ENCODE measurements at places on chromosomes 11 and 22.

GRCh38 chr22:27386186-27386585 is 415.4 kb downstream of the MN1 start:
- DNase-seq = no peak

DNA sequence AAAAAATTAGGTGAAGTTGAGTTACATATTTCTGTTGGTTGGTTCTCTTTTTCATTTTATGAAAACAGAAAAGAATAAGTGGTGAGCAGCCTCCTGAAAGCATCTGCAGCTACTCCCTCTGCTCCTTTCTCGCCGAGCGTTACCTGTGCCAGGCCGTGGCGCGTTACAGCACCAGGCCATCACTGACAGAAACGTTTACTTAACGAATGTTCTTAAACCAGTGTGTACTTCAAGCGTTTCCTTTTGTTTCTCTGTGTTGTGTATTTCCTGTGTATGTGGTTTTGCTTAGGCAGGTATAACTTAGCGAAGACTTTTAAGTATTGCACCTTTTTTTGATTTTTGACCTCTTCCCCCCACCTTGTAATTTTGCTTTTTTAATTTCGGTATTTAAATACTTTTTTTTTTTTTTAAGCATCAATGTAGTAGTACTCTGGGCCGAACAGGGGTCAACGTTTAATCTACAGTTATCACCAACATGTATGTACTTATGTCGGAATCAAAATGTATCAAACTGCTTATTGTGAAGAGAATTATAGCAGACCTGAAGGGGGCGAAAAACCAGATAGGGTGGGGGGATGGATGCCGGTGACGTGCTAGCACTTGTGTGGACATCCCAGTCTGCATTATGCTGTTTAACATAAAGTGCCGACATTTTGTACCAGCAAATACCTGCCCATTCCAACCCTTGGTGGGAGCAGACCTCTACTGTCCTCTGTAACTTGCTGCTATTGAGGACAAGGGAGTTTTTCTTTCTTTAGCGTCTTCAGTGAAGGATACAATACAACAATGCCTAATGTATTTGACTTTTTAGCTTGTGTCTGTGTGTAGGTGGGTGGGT is 21.6 kb upstream of the ADSL start:
- DNase-seq = peak; percentile 67

- DNase-seq = no peak
Measured at GRCh38 chr11:92104349-92104748, 120.3 kb upstream of the FAT3 start.

DNA sequence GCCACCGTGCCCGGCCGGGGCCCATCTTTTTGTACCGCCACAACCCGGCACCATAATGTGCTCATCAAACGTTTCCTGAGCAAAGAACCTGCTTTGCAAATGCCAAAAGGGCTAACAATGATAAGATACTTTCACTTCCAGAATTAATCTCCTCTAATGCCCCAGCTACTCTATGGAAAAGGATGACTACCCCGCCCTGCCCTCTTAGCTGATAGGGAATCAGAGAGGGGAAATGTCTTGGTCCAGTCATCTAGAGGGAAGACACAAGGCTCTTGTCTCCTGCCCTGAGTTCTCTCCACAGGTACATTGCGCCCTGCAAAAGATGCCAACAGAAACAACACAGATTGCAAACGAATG is 586 bp downstream of the TTLL1 start:
- no peak for DNase-seq

DNA sequence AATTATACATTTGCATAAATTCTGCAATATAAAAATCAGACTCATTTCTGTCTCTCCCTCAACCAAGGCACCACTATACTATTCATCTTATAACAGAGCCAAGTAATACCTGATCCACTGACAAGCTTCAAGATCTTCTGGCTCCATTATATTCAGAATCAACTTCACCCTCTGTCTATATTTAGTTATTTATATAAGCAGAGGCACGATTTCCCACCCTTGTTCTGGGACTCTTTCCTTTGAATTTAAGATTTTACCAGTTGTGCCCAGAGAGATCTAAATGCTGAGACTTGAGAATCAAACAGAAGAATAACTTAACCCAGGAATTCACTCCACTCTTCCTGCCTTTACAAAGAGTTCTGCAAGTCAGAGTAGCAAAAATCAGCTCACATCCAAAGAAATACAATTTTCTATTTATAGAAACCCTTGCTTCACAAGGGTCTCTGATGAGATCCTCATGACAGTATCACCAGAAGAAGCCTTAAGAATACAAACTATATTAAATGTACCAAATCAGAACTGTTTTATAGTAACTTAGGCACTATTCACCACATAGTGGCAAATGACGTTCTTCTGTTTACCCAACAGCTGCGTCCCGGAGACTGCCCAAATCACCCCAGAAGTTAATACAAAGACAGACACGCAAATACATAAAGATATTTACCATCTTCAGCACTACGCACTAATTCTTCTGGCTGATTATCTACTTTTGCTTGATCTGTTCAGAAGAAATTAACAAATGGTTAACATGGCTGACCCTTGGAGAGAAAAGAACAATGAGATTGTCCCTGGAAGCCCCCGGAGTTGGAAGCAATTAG is 32.3 kb upstream of the CCDC89 start:
- DNase-seq = no peak

DNA sequence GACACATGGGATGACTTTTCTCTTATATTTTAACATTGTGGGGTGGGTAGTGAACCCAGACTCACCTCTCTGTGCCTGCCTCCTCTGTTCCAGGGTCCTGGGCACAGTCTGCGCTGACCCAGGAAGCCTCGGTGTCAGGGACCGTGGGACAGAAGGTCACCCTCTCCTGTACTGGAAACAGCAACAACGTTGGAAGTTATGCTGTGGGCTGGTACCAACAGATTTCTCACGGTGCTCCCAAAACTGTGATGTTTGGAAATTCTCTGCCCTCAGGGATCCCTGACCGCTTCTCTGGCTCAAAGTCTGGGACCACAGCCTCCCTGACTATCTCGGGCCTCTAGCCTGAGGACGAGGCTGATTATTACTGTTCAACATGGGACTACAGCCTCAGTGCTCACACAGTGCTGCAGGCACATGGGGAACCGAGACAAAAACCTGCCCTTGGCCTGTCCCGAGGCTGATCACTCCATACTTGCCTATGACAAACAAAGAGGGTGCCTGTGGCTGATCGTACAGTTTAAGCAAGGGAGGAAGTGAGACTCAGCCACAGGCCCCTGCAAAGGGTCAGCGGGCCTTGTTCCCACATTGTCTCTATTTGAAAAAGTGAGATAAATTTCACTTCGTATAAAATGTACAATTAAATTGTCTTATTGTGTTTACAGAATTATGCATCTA is 43.7 kb upstream of the TOP3B start:
- DNase-seq = no peak

DNA sequence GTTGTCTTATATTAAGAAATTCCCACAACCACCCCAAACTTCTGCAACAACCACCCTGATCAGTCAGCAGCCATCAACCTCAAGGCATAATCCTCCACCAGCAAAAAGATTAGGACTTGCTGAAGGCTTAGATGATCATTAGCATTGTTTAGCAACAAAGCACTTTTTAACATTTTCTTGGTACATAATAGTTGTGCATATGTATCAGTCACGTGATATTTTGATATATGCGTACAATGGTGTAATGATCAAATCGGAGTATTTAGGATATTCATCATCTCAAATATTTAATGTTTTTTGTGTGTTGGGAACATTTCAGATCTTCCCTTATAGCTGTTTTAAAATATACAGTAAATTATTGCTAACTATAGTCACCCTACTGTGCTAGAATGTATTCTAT is 73.5 kb upstream of the API5 start:
- no peak for DNase-seq

DNA sequence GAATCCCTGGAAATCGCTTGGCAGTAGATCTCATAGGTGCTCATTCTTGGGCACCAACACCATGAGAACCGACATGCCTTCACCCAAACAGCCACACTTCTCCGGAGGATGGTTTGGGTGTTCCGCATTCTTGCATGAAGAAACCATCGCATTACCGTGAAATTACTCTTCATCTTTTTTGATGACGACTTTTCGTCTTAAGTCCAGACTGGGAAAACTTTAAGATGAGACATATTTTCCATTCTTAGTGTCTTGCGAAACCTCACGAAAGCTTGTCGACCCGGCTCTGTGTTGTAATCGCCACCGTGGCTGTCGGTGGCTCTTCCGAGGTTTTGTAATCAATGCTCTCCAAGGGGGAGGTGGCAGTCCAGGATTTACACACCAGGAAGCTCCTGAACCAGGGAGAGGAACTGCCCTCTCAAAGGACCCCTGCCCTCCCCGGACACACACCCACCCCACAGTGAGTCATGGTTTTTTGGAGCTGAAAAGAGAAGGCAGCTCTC is 1.7 kb downstream of the TOM1 start:
- DNase-seq = no peak

DNA sequence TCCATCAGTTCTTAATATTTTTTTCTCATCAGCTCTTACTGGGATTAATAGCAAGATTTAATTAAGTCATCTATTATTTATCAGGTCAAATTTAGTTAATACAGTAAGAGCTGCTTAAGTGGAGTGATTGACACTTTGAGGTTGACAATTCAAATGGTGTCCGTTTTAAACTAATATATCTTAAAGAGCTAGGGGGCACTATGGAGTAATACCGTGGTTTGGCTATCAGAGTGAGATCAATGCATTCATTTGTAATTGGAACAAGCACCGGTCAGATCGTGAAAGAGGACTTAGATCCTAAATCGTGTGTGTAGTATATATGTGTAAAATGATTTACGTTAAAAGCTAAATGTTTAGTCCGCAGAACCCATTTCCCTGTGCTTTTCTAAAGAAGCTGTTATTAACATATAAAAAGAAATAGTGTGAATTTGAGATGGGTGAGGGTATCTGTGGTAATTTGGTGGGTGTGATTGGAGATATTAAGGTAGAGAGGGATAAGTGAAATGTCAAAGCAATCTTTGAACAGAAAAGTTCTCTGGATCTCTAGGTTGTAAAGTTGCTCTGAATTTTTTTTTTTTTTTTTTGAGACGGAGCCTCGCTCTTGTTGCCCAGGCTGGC is 2.3 kb downstream of the SIK2 start:
- DNase-seq = no peak

DNA sequence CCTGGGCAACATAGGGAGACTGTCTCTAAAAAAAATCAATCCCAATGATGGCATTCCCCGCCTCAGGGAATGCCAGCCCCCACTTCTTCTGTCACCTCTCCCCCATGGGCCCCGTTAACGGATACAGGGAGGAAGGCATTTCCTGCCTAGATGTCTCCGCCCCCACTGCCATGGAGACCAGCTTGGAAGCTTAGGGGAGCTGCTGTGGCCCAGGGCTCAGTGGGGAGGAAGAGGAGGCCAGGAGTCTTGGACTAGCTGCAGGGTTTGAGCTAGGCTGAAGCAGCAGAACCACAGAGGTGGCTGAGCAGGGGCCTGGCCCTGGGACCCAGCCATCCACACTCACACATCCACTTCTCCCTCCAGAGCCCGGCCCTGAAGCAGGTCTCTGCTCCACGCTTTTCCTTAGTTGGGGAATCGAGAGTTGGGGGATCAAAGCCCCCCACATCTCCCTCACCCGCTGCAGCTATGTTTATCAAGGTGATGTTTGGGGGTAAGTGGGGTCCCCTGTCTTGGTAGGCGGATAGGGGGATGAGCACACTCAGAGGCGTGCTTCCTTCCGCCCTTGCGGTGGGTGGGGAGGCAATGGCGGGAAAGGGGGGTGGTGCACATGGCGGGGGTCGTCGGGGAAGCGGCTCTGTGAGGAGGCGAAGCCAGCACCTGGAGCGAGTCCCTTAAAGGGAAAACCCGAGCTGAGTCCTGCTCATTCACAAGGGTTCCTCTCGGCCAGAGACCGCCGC is at the start of gene C22orf15:
Gene C22orf15 (plus strand): TSS at position 149 of the 737 bp plus-strand sequence. CDS start 317 bp downstream, at position 466.
- peak; percentile 27 for DNase-seq

DNA sequence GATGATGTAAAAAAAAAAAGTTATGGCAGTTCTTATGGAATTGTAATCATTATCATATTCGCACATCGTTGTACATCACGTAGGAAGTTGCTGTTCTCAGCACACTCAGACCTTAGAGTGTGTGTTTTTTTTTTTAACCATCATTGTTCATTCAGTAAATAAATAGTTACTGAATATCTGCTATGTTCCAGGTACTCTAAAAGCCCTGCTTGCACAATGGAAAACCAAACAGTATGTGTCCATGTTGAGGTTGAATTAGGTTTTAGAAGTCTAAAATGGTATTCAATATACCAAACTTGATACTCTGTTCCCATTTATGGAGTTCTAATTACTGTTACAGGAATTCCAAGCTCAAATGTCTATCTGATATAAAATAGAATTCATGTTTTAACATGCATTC is 41.2 kb downstream of the PDHX start:
- no peak for DNase-seq

- DNase-seq = no peak
Measured at GRCh38 chr11:69637941-69638871, 2.8 kb upstream of the CCND1 start.
